ENCODE measurements at places on chromosomes 5 and 9.

- no peak for DNase-seq
Measured at GRCh38 chr5:159901772-159902171, 14.5 kb upstream of the ADRA1B start.

DNA sequence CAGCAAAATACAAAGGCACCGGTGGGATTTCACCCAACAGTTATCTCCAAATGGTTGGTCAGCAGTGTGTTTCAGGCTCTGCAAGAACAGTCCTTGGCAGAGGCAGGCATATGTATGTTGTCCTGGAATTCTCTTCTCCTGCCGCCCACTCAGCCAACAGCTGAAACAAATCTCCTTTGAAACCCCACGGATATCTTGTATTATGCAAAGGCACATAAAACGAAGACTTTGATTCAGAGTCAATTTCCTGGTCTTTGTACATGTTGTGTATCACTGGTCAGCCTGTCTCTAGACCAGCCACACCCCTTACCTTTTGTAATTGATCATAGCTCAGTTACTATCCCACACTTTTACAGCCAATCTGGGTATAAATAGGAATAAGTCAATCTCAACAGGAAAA, 29.2 kb downstream of the FREM1 start:
- DNase-seq, result no peak

- no peak for DNase-seq
Measured at GRCh38 chr5:82593481-82593880, 315.3 kb upstream of the RPS23 start.

DNA sequence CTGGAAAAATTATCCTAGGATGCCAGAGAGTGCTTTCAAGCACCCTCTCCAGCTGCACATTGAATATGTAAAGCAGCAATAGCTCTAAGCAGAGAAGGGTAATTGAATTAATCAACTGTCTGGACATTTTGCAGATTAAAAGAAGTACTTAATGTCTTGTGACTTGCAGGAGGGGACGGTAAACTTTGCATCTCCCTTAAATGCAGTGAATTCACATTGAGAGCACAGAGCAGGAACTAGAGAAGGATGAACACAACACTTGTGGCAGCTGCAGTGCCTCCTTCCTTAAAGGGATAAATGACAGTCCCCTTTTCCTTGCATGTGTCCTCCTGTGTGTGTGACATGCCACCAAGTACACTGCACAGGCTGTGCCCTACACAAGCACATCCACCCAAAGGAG, 7.4 kb upstream of the CDK5RAP2 start:
- DNase-seq, result no peak
